Caco-2 (cell line): ENCODE measurements at places on chromosomes 7 and 10. TPM values are rescaled to one million over a fixed set of nuclear protein-coding genes. Genes with fewer than 3 reads are reported as not detected.

OPN4 gene
- total RNA-seq, result not detected in 2 replicates

DNA sequence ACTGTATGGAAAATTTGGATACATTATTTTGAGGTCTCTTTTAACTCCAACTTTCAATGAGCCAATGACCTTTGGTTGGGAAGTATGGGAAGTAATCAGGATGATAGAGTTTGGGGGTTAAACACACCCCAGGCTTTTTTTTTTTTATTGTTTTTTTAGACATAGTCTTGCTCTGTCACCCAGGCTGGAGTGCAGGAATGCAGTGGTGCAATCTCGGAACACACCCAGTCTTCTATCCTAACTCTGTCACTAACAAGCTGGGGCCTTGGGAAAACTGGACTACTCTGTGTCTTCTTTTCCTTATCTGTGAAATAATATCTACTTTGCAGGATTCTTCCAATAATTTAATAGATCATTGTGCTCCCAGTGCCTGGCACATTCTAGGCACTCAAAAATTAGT lies 37.6 kb upstream of the AGBL3 start:
- peak; percentile 55 for DNase-seq
- H3K36me3 ChIP-seq, result no peaks in the 10 kb centered on the region; the same call in 1 of the 2 replicates
- peaks cover 29% of the 10 kb centered on the region for H3K4me1 ChIP-seq
- no peak overlapping the region for H3K4me3 ChIP-seq

DNA sequence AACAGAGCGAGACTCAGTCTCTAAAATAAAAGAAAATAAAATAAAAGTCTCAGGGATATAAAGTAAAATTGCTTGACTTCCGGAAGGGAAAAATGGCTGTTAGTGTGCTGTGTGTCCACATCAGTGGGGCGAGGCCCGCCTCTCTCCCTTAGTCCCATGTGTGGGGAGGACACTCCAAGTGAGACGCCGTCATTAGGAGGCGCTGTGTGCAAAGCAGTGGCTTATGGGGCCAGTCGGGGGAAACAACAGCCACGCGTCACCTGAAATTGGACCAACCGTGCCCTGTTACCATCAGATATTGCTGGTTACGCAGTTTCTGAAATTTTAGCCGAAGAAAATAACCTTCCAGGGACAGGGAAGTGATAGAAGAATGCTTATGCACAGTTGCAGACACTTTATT lies 15.8 kb downstream of the SFXN4 start:
- no peak overlapping the region for H3K27ac ChIP-seq
- peaks cover 2% of the 10 kb centered on the region for H3K36me3 ChIP-seq
- no peak overlapping the region for H3K4me3 ChIP-seq
- no peaks in the 10 kb centered on the region for H3K4me1 ChIP-seq
- DNase-seq, result peak; percentile 39
- H3K27me3 ChIP-seq, result no peaks in the 10 kb centered on the region

CHST3 gene
- 40.9 and 46.0 TPM in 2 replicates for total RNA-seq

DNA sequence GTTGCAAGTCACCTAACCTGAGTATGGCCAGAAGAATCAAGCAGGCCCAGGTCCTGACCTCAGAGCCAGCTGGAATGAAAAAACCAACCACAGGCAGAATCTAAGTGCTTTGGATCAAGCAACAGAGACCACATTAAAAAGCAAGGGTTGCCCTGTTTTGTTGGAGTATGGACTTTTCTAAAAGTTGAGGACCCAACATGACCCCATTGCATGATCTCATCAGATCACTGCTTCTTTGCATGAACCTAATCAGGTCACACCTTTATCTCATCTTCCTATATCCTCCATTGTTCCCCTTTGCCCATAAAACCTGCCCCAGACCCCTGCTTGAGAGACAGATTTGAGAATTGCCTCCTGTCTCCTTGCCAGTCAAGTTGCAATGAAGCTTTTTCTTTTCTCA lies 11.6 kb upstream of the SNX10 start:
- H3K4me3 ChIP-seq, result no peak overlapping the region
- DNase-seq, result no peak
- no peaks in the 10 kb centered on the region for H3K4me1 ChIP-seq
- H3K27me3 ChIP-seq, result no peaks in the 10 kb centered on the region

DNA sequence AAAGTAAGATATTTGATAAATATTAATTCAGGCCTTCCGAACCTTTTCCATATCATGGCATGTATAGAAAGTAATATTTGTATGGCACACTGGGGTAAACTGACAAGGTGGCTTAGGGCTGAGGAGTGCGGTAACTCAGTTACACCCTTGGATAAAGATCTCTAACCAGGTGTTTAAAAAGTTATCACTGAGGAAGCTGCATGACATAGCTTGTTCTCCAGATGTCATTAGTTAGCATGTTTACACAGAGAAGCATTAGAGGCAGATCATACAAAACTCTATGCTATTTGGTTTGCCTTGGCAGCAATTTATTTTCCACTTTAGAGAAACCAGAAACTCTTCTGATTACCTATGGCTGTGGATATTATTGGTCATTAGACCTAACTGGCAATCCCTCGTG lies 118.2 kb downstream of the ST7 start:
- no peak overlapping the region for H3K4me3 ChIP-seq
- no peaks in the 10 kb centered on the region for H3K27me3 ChIP-seq
- H3K36me3 ChIP-seq, result no peaks in the 10 kb centered on the region
- DNase-seq, result no peak
- H3K4me1 ChIP-seq, result peaks cover 10% of the 10 kb centered on the region

TRRAP gene
- total RNA-seq, result 51.6 and 55.4 TPM in 2 replicates

INPP5A gene
- total RNA-seq, result 43.9 and 44.5 TPM in 2 replicates

GRCh38 chr7:25653384-25653783 lies 425.1 kb upstream of the NPVF start:
- no peaks in the 10 kb centered on the region for H3K27me3 ChIP-seq
- H3K27ac ChIP-seq, result no peak overlapping the region
- H3K36me3 ChIP-seq, result no peaks in the 10 kb centered on the region
- H3K4me1 ChIP-seq, result no peaks in the 10 kb centered on the region

- DNase-seq, result no peak
- no peak overlapping the region for H3K4me3 ChIP-seq
- no peaks in the 10 kb centered on the region; the same call in 1 of the 2 replicates for H3K36me3 ChIP-seq
- peaks cover 9% of the 10 kb centered on the region; the same call in 1 of the 2 replicates for H3K4me1 ChIP-seq
- no peaks in the 10 kb centered on the region for H3K27me3 ChIP-seq
- no peak overlapping the region for H3K27ac ChIP-seq
These were observed 49.9 kb downstream of the CHST15 start for GRCh38 chr10:124043310-124044142.

ADAMTS14 gene
- total RNA-seq, result not detected in 2 replicates

DNA sequence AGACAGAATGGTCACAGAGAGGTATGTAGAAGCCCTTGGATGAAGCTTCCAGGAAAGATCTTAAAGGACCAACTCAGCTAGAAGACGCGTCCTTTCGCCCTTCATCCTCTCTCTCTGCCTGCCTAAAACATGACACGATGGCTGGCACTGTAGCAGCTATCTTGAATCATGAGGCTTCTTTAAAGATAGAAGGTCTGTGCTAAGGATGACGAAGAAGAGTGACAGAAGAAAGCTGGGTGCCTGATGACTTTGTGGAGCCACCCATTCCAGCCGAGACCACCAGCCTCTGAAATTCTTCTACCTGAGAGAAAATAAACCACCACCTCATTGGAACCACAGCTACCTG lies 25.5 kb downstream of the WDR86 start:
- DNase-seq, result no peak
- H3K36me3 ChIP-seq, result no peaks in the 10 kb centered on the region
- H3K4me1 ChIP-seq, result peaks cover 11% of the 10 kb centered on the region

OR13A1 gene
- total RNA-seq, result not detected in 2 replicates

TRUB1 gene
- 18.9 and 22.0 TPM in 2 replicates for total RNA-seq

DNA sequence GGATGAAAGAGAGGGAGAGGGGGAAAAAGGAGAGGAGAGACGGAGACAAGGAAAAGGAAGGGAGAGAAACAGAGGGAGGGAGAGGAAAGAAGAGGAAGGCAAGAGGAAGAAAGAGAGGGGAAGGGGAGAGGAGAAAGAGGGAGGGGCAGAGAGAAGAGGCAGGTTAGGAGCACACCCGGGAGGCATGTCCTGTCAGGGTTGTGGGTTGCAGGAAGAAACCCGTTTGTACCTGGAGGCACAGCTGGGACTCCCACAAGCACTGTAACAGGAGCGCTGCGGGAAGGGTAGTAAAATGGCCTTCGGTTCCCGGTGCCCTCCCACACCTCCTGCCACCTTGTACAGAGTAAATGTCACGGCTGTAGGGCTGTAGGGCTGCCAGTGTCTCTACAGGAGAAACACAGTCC lies 24.7 kb downstream of the FGFR2 start:
- H3K4me3 ChIP-seq, result no peak overlapping the region
- no peak for DNase-seq
- H3K4me1 ChIP-seq, result peaks cover 24% of the 10 kb centered on the region
- H3K27ac ChIP-seq, result peak overlapping the region; percentile 8

AKR1C8 gene
- total RNA-seq, result not detected in 2 replicates

GRCh38 chr10:104300736-104301292 lies 31.8 kb downstream of the GSTO2 start:
- no peaks in the 10 kb centered on the region for H3K36me3 ChIP-seq
- no peaks in the 10 kb centered on the region for H3K27me3 ChIP-seq
- H3K4me3 ChIP-seq, result no peak overlapping the region
- DNase-seq, result no peak
- no peaks in the 10 kb centered on the region for H3K4me1 ChIP-seq
- H3K27ac ChIP-seq, result no peak overlapping the region

- peak within 1 kb of the TSS; percentile 71 for H3K27ac ChIP-seq
- H3K36me3 ChIP-seq, result peaks cover 2% of the 10 kb centered on the region; the same call in 1 of the 2 replicates
- H3K27me3 ChIP-seq, result no peaks in the 10 kb centered on the region
- DNase-seq, result peak; percentile 93
- H3K4me1 ChIP-seq, result 0 out of 2 replicates have a peak, but pooled peaks cover 7% of the 10 kb centered on the region
These were observed at the start of gene COPS6 for GRCh38 chr7:100088621-100089457. Gene COPS6 (plus strand): TSS chr7:100088969. CDS start chr7:100088991, 22 bp downstream.

- no peak for DNase-seq
- H3K36me3 ChIP-seq, result no peaks in the 10 kb centered on the region
These were observed 6.0 kb upstream of the SLC29A3 start for GRCh38 chr10:71312811-71313789.

DNA sequence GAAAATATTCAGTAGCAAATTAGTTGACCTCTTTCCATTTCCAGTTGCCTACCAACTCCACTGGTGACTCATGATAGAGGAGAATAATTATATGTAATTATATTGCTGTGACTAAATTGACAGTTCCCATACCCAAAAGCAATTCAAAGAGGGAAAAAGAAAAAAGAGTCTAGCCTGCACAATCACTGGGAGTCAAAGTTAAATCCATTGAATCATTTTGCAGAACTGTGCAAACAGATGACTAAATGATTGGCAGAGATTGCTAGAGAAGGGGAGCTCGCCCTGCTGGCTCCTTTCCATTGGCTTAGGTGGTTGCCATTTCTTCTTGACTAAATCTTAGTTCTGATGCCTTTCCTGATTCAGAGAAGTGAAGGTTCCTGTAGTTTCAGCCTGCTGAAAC lies 1228.6 kb upstream of the SORCS1 start:
- H3K36me3 ChIP-seq, result no peaks in the 10 kb centered on the region
- no peak overlapping the region for H3K4me3 ChIP-seq
- no peak overlapping the region for H3K27ac ChIP-seq
- H3K4me1 ChIP-seq, result peaks cover 17% of the 10 kb centered on the region
- DNase-seq, result no peak

DNA sequence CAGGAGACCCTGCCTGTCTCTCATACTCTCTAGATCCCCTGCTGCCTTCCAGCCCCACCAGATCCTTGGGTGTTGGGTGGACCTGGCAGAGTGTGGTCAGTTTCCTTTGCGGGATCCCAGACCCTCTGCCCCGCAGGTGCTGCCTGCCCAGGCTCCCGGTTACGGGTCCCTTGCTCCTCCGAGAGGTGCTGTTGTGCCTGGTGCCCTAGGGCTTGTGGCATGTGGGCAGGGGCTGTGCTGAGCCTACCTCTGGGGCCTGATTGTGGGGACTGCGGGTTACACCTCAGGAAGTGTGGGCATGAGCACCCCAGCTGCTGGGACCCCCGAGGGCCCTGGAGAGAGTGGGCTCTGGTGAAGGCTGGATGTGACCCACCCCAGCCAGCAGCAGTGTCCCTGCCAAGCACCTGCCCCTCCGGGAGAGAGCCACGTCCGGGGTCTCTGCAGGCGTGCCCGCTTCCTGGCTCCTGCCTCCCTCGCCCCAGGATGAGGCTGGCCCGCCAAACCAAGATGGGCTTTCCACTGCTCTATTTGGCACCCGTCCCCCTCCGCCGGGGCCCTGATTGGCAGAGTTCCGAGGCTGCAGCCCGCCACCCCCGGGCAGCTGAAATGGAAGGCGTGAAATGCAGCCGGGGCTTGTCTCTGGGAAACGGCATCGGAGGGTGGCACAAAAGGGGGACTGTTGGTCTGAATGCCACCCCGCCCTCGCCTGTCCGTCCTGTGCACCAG lies 17.0 kb downstream of the CLIP2 start:
- no peak for DNase-seq
- no peak overlapping the region for H3K27ac ChIP-seq
- H3K36me3 ChIP-seq, result no peaks in the 10 kb centered on the region
- no peak overlapping the region for H3K4me3 ChIP-seq
- no peaks in the 10 kb centered on the region for H3K4me1 ChIP-seq

GRCh38 chr7:121360564-121360963 lies 31.8 kb downstream of the WNT16 start:
- H3K27me3 ChIP-seq, result no peaks in the 10 kb centered on the region
- H3K36me3 ChIP-seq, result no peaks in the 10 kb centered on the region; the same call in 1 of the 2 replicates
- no peak overlapping the region for H3K27ac ChIP-seq
- DNase-seq, result no peak

TAS2R16 gene
- not detected in 2 replicates for total RNA-seq

SMURF1 gene
- 22.5 and 23.0 TPM in 2 replicates for total RNA-seq

DNA sequence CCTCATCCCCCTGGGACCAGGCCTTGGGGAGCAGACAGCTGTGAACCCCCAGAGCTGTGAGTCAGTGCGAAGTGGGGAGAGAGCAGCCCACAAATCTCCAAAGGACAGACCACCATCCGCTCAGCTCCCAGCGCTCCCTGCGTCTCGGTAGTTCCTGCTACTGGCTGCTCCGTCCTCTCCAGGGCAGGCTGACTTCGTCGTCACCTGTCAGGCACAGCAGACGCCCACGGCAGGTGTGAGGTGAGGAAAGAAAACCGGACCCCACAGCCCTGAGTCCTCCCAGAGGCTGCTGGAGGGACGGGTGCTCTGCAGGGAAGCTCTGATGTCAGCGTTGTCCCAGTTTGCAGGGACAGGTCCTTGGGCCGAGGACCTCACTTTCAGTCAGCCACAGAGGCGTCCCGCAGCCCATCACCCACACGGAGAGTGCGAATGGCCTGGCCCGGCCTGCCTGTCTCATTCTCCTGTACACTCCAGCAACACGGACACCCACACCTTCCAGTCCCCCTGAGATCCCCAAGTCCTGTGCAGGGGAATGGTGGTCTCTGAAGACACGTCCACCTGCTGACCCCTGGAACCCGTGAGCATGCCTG lies 95.2 kb downstream of the DNAJB6 start:
- H3K36me3 ChIP-seq, result no peaks in the 10 kb centered on the region
- H3K27ac ChIP-seq, result no peak overlapping the region
- H3K27me3 ChIP-seq, result no peaks in the 10 kb centered on the region
- H3K4me1 ChIP-seq, result no peaks in the 10 kb centered on the region
